ENCODE measurements at places on chromosomes 13 and 19. TPM values are rescaled to one million over a fixed set of nuclear protein-coding genes. Genes with fewer than 3 reads are reported as not detected.

Gene CEACAM3
- not detected for polyA plus RNA-seq

Gene UHRF1
- polyA plus RNA-seq: 10.3 TPM

Gene HDGFL2
- polyA plus RNA-seq: 23.8 TPM

Gene TNFSF9
- 0.11 TPM for polyA plus RNA-seq

Gene ZNF285
- polyA plus RNA-seq: 1.3 TPM

Gene SLC44A2
- polyA plus RNA-seq: 78.0 TPM

Gene YJEFN3
- polyA plus RNA-seq: 0.94 TPM

Gene GPR18
- polyA plus RNA-seq: not detected

Gene IL12RB1
- polyA plus RNA-seq: 0.10 TPM

Gene RASGRP4
- not detected for polyA plus RNA-seq

Gene SIAH3
- not detected for polyA plus RNA-seq

Gene TPTE2
- polyA plus RNA-seq: not detected

Gene ZNF599
- polyA plus RNA-seq: 5.9 TPM

Gene URAD
- polyA plus RNA-seq: not detected

Gene CYP2B6
- not detected for polyA plus RNA-seq

Gene PARP4
- 63.5 TPM for polyA plus RNA-seq

Gene NXNL1
- not detected for polyA plus RNA-seq

Gene HCN2
- 0.83 TPM for polyA plus RNA-seq

Gene CXCL17
- polyA plus RNA-seq: not detected

Gene PTH2
- not detected for polyA plus RNA-seq

Gene PODNL1
- polyA plus RNA-seq: 18.6 TPM

Gene TUBA3C
- polyA plus RNA-seq: not detected

Gene SDHAF1
- polyA plus RNA-seq: 14.5 TPM

Gene ANGPTL8
- polyA plus RNA-seq: not detected

Gene CRX
- not detected for polyA plus RNA-seq

Gene GPC6
- 23.0 TPM for polyA plus RNA-seq

Gene SERTM1
- not detected for polyA plus RNA-seq

Gene SRRM5
- polyA plus RNA-seq: 0.04 TPM

Gene HS6ST3
- not detected for polyA plus RNA-seq

Gene ZNF549
- 2.5 TPM for polyA plus RNA-seq

Gene OLFM2
- polyA plus RNA-seq: 88.3 TPM

Gene SLC15A1
- not detected for polyA plus RNA-seq

Gene CCDC8
- 6.9 TPM for polyA plus RNA-seq

Gene NEK5
- 0.05 TPM for polyA plus RNA-seq

Gene PDX1
- not detected for polyA plus RNA-seq

Gene C19orf33
- 0.88 TPM for polyA plus RNA-seq

Gene TLE6
- 0.26 TPM for polyA plus RNA-seq

Gene SLC25A41
- polyA plus RNA-seq: 0.05 TPM

Gene MAMSTR
- 0.86 TPM for polyA plus RNA-seq

Gene PRR22
- 0.28 TPM for polyA plus RNA-seq

Gene RFPL4AL1
- polyA plus RNA-seq: not detected

Gene PRODH2
- not detected for polyA plus RNA-seq

Gene HTR2A
- 0.02 TPM for polyA plus RNA-seq

Data from BJ (cell line).